ENCODE measurements at places on chromosomes 11 and 22.

GRCh38 chr11:69277074-69277809, 16.7 kb upstream of the MYEOV start:
- DNase-seq: no peak

DNA sequence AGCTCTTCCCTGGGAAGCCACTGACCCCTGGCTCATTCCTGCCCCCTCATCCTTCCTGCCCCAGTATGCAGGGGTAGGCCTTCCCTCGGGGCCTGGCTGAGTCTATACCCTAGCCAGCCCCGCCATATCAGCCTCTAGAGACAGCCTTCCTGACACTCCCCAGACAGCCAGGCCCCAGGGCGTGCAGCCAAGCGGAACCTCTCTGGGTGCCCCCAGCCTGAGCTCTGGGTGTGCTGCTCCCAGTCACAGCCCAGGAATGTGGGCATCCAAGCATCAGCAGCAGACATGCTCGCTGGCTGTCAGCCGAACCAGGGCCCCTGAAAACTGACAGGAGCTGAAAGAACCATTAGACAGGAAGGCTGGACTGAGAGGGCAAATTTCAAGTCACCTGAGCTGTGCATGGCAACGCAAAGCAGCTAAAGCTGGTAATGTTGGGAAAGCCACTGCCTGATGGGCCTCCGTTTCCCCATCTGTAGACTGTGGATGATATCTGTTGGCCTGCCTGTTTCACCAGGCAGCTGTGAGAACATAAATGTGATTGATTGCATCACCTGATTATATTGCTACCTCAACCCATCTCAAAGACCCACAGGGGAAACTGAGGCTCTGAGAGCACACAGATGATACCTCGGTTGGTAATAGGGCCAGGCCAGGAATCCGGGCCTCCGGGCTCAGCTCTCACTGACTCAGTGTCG, 93.2 kb downstream of the LRRC32 start:
- peak; percentile 92 for DNase-seq

GRCh38 chr22:40627612-40628011, 8.9 kb downstream of the MRTFA start:
- no peak for DNase-seq

- DNase-seq: no peak
Observed at GRCh38 chr11:101825531-101825930, 89.3 kb upstream of the CEP126 start.

DNA sequence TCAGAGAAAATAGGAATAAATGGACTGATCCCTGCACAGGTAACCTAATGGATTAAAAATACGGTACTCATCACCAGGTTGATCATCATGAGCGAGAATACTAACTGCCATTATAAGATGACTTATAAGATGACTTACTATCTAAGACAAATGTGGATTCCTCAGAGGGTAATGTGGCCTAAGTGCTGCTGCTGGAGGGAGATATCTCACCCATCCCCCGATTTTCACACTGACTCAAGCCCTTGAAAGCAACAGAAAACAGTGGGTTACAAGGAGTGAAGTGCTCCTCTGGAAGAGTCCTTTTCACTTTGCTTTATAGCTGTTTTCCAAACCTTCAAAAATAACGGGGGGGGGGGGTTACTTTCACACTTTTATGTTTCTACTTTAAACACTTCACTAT, 920 bp downstream of the TMEM218 start:
- peak; percentile 26 for DNase-seq

- DNase-seq: no peak
Observed at GRCh38 chr11:19493446-19494213, 219.0 kb upstream of the NAV2 start.

DNA sequence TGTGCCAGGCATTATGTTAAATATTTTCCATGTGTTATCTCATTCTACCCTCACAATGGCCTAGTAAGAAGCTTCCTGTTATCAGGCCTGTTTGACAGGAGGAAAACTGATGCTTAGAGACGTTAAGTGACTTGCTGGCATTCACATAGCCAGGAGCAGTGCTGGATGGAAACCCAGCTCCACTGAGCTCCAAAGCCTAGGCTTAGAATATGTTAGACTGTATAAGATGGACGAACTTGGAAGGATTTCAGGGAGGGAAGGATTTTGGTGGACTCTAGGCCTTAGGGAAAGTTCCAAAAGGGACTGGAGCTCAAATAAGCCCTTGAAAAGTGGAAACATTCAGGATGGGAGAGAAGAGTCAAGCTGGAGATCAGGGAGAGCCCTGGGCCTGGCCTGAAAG, 2.1 kb downstream of the CD44 start:
- DNase-seq: no peak

DNA sequence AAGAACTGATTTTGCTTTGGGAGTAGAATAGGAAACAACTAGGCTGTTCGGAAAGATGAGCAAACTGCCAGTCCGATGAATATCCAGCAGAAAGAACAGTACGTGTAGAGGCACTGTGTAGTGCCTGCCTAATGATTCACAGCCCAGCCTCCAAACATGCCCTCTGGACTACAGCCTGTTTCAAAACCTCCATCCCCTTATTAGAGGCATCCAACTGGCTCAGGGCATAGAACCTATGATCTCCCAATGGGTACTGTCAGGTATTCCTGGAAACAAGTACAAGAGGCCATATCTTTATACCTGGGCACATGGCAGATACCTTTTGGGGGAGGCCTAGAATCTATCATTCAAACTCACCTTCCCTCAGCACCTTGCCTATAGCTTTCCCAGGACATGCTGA, 4.9 kb downstream of the RRP8 start:
- DNase-seq: no peak

DNA sequence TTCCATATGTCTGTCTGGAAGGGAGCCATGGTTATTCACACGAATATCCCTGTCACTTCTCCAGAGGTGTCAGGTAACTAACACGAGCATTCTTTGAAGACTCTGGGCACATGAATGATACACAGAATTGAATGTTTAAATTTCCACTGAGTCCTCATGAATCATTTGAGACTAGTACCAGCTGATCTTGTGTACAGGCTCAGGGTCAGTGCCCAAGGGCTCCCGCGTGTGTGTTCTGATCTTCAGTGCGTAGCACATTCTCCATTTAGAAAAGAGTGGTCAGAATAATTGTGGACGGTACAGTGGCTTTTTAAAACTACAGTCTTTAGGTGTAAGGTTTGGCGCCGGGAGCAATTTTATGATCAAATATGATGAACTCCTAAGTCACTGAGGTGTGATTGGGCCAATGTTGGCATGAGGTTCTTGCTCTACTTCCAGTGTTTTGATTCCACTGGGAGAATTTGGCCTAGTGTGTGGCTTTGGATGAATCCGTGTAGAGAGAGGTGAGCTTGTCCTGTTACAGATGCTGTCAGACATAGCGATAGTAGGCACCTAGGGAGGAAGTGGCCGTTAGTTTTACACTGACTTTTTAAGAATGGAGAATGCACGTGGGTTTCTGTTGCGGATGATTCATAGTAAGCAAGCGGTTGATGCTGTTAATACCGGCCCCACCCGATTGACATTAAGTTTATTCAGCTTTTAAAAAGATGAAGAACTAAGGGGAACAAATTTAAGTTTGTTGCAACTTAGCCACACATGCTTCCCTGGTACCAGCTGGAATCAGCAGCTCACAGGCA, 22.2 kb downstream of the NUP50 start:
- DNase-seq: no peak

DNA sequence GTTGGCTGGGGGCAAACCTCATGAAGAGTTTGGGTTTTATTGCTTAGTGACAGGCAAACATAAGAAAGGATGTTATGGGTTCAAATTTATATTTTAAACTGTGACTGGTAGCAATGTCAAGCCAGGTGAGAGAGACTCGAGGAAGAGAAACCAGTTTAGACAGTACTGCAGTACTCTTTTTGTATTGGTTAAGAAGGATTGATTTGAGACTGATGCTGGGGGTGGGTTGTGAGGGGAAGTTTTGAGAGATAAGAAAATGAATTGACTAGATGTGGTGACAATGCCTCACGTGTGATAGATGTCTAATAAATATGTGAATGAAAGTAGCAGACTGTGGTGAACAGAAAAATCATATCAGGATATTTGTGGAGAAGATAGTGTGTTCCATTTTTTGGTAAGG, 142.4 kb downstream of the DDX10 start:
- DNase-seq: no peak

- DNase-seq: no peak
Observed at GRCh38 chr11:7422544-7423331, 62.6 kb upstream of the OLFML1 start.

GRCh38 chr11:17915500-17916143, 97.2 kb downstream of the SERGEF start:
- DNase-seq: no peak

GRCh38 chr11:28529540-28530410, 421.6 kb downstream of the METTL15 start:
- peak; percentile 71 for DNase-seq

- DNase-seq: no peak
Observed at GRCh38 chr11:9678576-9678975, 14.7 kb downstream of the SWAP70 start.

GRCh38 chr11:131606811-131607335, 236.5 kb downstream of the NTM start:
- DNase-seq: no peak
